ENCODE measurements at places on chromosomes 3 and 15.
A peak's percentile ranks its signal among the peaks of the same experiment; 100 is the strongest.

DNA sequence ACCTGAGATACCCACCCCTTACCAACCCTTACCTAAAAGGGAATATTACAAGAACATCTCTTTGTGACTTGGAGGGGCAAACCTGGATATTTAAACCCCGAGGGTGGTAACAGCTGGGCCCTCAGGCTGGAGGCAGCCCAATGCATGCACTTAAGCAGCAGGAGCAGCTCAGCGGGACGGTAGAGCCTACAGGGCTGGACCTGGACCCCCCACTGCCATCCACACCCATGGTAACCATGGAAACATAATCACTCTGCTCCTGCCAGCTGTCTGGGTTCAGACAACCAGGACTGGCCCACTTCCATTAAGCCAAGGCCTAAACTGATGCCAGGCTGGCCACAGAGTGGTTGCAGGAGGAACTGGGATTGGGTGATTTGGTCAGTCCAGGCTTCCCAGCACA lies 52.8 kb downstream of the ETFA start:
- no peak for DNase-seq

DNA sequence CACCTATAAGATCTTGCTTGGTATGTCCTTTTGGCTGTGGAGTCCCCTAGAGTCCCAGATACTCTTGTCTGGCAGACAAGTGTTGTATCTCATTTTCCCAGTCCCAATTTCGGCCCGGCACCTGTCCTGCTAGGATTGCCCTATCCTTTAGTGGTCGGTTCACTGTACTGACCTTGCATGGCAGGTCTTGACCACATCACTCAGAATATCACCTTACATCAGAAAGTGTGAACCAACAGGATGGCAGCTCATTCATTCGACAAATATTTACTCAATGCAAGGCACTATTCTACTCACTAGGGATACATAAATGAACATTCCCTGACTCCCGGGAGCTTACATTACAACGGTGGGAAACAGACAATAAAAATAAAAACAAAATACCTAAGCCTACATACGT lies 5.7 kb upstream of the CCDC80 start:
- DNase-seq: no peak

- no peak for DNase-seq
These were observed 57.5 kb upstream of the GSK3B start for GRCh38 chr3:120151791-120152190.

DNA sequence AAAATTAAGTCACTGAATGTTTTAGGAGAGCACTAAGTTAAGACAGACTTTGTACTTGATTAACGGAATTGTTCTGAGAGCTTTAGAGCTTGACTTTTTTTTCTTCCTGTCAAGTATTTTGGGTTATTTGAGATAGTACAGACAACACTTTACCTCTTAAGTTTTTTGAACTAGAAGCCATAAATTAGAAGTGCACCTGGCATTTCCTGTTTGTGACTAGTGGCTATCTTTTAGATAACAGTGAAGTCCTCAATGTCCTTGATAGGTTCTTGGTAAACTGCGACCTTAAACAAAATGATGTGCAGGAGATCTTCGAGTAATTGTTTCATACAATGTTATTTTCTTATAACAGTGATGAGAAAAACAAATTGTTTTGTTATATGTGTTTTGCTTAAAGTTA lies 213.9 kb downstream of the TP63 start:
- DNase-seq: no peak

DNA sequence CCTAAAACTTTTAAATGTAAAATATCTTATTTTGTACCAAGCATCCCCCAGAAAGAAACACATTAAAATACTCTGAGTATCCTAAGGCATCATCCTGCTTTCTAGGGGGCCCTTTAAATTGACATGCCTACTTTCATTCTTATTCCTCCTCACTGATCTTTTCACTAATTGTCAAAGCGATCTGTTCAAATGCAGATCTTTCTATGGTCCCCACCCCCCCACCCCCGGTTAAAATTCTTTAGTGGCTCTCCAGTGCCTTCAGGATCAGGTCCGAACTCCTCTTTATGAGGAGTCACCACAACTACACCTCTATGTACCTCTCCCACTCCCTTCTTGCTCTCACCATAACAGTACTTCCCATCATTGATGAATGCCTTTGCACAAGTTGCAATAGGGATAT lies 19.2 kb upstream of the TFDP2 start:
- DNase-seq: no peak

DNA sequence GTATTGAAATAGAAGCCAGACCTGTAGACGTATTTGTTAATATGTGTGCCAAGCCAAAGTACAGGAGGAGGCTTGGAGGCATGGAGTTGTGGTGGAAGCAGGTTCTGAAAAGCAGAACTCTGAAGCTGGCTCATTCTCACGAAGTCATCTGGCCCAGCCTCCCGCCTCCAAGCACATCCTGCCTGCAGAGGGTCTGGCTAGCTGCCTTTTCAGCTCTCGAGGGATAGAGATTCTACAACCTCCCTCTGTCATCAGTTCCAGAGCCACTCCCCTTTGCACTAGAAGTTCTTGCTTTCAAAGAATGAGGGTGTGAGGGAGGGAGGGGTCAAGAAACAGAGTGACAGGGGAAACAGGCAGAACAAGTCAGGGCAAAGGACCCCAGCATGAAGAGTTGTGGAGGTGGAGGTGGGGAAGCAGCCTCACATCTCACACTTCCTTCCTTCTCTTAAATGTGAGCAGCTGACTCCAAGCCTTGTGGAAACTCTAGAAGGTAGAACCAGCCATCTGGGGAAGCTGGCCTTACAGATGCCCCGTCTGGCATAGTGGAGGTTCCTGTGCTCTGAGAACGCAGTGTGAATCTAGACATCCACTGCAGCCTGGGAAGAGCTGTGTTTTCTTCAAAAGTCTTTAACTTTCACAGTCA lies 95.3 kb downstream of the SLC49A4 start:
- DNase-seq: peak; percentile 63

DNA sequence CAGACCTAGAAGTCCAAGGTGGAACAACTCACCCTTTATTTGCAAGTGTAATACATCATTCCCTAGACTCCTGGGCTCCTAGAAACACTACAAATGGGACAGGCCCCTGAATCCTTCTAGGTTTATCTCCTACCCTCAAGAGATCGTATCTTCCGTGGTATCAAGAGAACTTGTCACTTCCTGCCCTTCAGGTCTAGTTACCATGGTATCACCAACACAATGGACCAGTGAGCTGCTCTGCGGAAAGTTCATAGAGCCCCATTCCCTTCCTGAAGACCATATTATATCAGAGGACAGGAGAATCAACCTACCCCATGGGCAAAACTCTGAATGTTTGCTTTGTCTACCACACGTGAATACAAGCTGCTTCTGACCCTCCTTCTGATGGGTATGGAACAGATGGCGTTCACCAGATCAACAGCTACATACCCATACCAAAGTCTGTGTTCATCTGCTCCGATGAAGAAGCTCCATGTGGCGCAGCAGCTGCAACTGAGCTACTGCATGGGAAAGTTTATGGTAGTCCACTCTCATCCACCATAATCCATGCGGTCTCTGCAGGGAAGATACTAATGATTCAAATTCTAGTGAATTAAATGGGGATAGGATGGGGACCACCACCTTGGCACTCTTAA lies 84.6 kb upstream of the KLF13 start:
- no peak for DNase-seq

DNA sequence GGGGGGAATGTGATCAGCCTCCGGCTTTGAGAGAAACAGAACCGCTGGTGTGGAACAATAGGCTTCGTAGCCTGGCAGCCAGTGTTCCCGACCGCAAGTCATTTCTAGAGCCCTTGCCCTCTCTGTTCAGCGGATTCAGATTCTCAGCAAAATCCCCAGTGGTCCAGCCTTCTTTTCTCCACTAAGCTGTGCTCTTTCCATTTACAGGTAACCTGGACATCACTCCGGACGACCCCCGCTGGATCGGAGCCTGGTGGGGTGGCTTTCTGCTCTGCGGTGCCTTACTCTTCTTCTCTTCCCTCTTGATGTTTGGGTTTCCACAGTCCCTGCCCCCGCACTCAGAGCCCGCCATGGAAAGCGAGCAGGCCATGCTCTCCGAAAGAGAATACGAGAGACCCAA lies 250.6 kb downstream of the SLCO3A1 start:
- DNase-seq: no peak

GRCh38 chr15:36596915-36597314 lies 17.5 kb downstream of the CDIN1 start:
- no peak for DNase-seq

GRCh38 chr3:58588030-58588614 lies 10.9 kb upstream of the FAM107A start:
- DNase-seq: no peak

DNA sequence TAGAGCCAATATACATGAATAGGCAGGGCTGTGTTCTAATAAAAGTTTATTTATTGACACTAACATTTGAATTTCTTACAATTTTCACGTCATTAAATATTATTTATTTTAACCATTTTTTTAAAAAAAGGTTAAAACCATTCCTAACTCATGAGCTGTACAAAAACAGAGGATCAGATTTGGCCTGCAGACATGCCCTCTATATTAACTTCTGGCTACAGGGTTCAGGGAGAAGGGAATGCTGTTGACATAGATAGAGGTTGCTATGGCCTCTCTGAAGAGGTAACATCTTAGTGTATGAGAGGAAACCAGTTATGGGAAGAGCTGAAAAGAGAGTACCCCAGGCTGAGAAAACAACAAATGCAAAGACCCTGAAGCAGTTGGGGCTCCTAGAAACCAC lies 19.1 kb upstream of the RAP2B start:
- DNase-seq: no peak

DNA sequence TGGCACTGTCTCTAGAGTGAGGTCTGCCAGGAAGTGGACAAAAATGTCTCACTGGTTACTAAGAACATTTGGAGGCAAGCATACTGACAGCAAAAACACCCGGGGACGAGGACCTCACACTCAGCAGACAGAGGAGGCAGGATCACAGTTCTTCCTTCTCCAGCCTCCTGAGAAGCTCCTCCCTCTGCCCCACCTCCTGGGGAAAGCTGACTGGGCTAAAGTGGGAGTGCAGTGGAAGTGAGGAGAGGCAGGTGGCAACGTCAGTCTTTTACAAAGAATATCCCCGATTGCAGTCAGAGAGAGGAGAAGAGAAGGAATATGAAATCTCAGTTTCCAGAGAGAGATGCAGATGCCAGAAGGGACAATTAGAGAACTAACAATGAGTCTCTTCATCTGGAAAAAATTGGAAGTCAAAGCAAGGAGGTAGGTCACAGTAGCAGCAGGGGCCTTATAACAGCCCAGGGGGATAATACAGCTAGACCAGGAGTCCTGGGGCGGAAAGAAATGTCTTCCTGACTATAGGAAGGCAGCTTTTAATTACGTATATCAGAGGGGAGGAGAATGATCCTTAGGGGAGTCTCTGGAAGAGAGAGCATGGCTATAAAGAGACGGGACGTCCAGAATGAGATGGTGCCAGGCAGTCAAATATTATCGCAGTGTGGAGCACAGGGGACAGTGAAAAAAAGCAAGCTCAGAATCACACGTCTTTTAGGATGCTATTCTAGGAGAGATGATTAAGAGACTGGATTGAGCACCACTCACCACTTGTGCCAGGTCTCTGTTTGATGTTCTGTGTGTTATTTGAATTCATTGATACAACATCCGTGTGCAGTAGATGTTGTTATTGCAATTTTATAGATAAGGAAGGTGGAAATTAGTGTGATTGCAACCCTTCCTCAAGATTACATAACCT lies 47.2 kb downstream of the LEO1 start:
- no peak for DNase-seq

GRCh38 chr3:64872345-64872744 lies 184.5 kb upstream of the ADAMTS9 start:
- no peak for DNase-seq

DNA sequence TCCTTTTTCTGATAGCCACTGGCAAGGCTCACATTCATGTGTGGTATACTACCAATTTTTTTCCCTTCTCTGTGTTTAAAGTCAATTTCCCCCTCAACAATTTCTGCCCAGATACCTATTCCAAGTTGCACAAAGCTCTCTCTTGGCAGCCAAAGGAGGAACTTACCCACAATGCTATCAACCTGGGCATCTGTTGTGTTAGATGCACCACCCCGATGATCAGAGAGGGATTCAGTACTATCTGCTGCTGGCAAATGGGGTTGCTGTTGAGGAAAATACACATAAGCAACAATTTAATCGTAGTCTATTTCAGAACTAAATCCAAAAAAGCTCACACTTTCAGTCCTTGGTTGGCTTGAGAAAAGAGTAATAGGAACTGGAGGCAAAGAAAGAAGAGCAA lies 46.1 kb downstream of the AAGAB start:
- DNase-seq: no peak

DNA sequence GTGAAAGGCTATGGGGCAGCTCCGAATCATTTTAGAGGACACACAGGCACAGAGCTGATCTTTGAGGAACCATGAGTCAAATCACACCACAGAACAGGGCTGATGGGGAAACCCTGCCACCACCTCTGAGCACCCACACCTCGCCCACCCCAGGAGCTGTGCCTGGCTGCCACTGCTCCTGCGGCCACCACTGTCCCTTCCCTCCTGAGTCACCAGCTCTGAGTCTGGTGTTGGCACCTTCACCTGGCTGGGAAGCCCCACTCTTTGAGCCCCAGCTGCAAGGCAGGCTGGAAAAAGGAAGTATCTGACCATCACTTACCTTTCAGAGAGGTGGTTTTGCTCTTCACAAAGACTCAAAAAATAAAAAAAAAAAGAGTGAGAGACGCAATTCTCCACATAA lies 63.6 kb upstream of the MEF2A start:
- DNase-seq: no peak

- DNase-seq: no peak
These were observed 14.3 kb upstream of the LIMD1 start for GRCh38 chr3:45580112-45580765.

DNA sequence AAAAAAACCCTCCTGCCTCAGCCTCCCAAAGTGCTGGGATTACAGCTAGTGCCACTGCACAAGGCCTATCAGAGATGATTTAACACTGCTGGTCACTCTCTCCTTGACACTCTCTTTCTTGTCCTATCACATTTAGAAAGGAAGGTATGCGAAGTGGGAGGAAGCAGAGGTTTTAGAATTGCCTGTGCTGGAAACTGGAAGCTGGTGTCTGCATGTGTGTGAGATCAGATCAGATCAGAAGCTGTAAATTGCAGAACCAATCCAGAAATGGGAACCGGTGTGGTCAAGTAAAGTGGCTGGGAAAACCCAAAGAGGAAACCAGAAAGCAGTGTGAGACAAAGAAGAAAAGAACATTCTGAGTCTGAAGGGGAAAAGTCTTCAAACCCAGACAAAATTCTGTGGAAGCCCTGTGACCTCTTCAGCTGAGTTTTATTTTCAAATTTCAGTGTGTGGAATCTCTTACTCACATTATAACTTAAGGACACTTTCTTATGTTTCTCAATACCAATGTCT lies 2.8 kb downstream of the EFHB start:
- DNase-seq: no peak

GRCh38 chr3:120424976-120425570 lies 25.7 kb downstream of the FSTL1 start:
- DNase-seq: no peak

GRCh38 chr15:50531766-50532165 lies 14.7 kb downstream of the USP50 start:
- no peak for DNase-seq
